Hematopoietic multipotent progenitor cell treated with erythropoietin and hydrocortisone succinate and interleukin-3 and kit ligand, for 8 days (in vitro differentiated cells): ENCODE measurements at places on chromosomes 7 and 10.

DNA sequence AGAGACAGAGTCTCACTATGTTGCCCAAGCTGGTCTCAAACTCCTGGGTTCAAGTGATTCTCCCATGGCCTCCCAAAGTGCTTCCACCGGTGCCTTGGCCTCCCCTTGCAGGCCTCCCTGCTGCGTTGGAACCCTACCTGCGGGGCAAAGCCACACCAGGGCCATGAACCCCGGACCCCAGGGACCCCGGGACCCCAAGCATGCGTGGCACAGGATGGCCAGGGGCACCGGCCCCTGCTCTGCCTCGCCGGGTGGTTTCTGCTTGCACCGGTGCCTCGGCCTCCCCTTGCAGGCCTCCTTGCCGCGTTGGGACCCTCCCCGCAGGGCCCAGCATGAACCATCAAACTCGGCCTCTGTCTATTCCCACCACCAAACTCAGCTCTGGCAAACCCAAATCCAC is 301.0 kb upstream of the NPVF start:
- no peak for DNase-seq

GRCh38 chr10:15760681-15761080 is 41.0 kb upstream of the ITGA8 start:
- DNase-seq: no peak

DNA sequence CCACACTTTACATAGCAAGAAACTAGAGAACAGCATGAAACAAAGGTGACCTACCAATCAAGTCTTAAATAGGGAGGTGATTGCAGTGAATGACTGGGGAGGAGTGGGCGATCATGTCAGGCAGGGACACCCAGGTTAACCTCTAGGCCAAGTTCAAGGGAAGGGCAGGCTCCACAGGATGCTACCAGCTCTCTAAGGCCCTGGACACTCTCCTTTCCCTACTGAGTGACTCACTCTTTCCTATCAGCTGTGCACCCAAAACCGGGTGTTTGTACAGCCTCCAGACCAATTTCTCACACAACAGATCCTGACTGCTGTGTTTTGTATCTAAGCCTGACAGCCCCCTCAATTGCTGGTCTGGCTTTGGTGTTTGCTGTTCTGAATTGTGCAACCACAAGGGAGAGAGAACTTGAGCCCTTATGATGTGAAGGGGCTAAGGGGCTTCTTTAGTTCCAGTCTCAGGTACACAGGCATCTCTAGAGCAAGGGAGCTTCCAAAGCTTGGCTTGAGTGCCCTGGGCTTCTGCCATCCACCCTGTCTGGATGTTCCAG is 107.8 kb downstream of the TBXAS1 start:
- peak; percentile 50 for DNase-seq

DNA sequence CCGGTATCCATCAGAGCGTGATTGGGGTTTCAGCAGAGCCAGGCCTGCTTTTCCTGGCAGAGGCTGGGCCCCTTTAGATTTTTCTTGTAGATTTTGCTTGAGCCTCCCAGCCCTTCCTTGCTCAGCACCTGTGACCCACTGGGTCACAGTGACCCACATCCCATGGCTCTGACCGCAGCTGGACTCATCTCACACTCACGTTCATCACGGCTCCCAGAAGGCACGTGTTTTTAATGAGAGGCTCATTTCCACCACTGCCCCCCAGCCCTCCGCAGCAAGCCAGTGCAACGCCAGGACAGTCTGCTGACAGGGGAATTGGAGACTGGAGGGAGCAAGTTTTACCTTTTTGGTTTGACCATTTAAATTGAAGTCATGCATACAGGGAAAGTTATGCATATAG is 155.7 kb downstream of the CUX1 start:
- DNase-seq: no peak

GRCh38 chr7:94417306-94417705 is 22.6 kb downstream of the COL1A2 start:
- no peak for DNase-seq

GRCh38 chr7:81623251-81623855 is 146.5 kb downstream of the HGF start:
- no peak for DNase-seq

GRCh38 chr7:158073845-158074840 is 513.5 kb downstream of the PTPRN2 start:
- no peak for DNase-seq

GRCh38 chr10:63436225-63436624 is 29.6 kb downstream of the JMJD1C start:
- no peak for DNase-seq

- DNase-seq: no peak
These were observed 372.1 kb downstream of the DNAJB6 start for GRCh38 chr7:157708919-157709295.

- peak; percentile 18 for DNase-seq
These were observed 1.1 kb upstream of the UMAD1 start for GRCh38 chr7:7639421-7639820.

- no peak for DNase-seq
These were observed 20.6 kb upstream of the ARHGAP12 start for GRCh38 chr10:31949266-31949665.

- no peak for DNase-seq
These were observed 4.3 kb downstream of the PLEKHA8 start for GRCh38 chr7:30032310-30033125.
